Activated naive CD8-positive, alpha-beta T cell treated with anti-CD3 and anti-CD28 coated beads, Interleukin-2, amount 10 ng/mL, durations not matched to agents 7 days and 5 days (primary cell): ENCODE measurements at places on chromosomes 3 and 15.

DNA sequence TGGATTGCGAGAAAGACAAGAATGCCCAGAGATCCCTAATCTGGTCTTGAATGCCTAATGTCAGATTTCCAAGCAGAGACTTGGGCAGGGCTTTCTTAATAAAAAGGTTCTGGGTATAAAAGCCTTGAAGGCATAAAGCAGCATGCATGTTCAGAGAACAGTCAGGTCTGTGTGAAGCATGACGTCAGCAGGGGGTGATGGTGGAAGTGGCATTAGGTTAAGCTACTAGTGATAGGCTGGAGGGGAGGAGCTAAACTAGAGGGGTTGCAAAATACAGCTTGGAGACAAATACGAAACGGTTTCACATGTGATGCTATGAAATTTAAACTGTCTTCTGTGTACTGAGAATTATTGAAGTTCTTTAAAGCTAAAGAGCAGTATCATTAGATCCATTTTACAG is 125.6 kb downstream of the VPS8 start:
- DNase-seq: no peak

DNA sequence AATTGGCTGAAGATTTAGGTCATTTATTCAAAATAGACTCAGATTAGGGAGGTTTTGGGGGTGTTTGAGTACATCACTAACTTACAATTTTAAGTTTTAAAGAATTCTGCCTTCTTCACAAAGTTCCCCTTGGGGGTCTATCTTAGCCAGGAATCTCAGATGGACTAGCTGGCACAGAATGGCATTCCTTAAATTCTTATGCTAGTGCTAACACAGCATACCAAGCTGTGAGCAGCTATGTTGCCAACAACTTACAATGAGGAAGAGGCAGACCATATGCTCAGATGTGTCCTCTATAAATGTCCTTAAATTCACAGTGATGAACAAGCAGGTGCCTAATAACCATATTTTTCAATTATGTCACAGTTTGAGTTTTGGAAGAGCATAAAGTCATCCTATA is 60.9 kb upstream of the NPHP3 start:
- DNase-seq: no peak

GRCh38 chr3:151387432-151387831 is 2.9 kb upstream of the P2RY12 start:
- no peak for DNase-seq

- no peak for DNase-seq
These were observed 188.4 kb upstream of the THRB start for GRCh38 chr3:24683090-24683489.

DNA sequence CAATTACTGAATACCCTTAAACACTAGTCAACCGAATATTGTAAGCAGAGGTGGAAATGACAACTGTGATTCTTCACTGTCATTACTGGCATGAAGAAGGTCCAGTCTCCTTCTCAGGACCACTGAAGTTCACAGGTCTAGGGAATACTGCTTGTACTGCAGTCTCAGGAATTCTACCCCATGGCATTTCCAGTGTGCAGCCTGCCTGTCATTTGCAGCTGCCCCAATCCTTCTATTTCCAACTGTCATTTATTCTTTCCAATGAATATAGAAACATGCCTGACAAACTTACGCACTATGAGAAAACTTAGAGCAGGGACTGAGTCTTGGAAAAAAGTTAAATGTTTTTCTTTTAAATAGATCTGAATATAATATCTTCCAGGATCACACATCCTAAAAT is 308.0 kb upstream of the THBS1 start:
- DNase-seq: no peak

DNA sequence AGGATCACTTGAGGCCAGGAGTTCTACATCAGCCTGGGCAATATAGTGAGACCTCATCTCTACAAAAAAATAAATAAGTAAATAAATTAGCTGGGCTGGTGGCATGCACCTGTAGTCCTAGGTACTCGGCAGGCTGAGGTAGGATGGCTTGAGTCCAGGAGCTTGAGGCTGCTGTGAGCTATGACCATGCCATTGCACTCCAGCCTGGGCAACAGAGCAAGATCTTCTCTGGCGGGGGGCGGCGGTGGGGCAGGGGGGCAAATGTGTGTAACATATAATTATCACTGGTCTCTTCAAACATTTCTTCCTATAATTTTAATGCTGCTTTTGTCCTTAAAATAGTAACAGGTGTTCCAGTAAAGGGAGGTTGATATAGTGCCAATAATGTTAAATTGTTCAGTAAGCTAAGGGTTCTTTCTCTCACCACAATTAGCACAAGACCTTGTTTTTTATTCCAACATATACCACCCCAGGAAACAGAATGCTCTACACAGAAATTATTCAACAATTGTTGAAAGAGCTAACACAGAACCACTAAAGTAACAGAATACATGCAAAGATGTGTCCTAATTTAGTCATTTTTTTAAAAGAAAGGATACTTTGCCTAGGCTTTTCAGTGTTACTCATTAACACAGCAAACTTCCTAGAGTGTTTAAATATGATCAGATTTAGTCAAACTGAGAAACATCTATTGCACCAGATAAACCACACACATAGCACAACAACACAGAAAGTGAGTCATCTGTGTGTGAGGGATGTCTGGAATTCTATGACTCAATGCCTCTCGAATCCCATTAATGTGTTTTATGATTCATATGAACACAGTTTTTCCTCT is 29.1 kb downstream of the ANKRD28 start:
- DNase-seq: no peak
